ENCODE measurements at places on chromosomes 1 and 21.

GRCh38 chr21:36126208-36126565 lies 8.7 kb upstream of the CBR3 start:
- DNase-seq, result no peak

DNA sequence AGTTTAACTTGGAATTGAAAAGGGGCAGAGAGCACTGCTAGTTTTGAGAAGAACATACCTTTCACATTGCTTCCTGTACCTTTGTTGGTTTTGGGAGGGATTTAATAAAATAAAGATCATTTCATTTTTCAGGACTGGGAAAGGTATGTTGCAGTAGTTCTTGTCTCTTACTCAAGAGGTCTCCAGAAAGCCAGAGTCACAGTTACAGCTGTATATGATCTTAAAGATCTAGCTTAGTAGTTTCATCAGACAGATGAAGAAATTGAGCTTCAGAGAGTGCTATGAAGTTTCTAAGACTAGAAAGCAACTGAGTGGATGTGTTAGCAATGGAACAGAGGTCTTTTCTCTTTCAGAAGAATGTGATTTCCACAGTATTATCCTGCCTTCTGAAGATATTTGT lies 1.0 kb downstream of the OR10K2 start:
- no peak for DNase-seq

DNA sequence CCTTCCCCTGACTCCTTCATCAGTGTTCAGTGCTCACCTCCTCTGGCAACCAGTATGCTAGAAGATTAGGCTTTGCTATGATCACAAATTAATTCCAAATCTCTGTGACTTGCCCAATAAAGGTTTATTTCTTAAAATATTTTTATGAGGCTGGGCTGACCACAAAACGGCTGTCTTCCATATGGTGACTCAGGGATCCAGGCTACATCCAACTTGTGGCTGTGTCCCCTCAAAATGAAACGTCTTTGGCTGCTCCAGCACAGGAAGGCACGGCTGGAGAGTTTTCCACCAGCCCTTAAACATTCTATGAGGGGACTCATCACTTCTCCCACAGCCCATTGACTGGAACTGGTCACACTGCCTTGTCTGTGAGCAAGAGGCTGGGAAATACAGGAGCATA lies 131.5 kb downstream of the HUNK start:
- DNase-seq, result no peak

DNA sequence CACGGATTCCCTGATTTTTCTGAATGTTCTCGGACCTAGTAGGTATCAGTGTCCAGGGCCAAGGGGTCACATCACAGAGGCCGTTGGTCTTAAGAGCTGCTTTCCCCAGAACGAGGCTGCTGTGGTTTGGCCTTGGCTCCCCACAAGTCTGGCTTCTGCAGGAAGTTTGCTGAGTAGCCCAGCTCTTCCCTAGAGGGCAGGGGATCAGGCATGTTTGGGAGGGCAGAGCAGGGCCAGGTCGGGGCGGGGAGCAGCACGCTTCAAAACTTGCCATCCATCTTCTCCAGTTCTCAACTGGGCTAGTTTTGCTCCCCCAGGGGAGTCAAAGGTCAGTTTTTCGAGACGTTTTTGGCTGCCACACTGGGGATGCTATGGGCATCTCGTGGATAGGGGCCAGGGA lies 37.0 kb downstream of the MAN1C1 start:
- no peak for DNase-seq

- no peak for DNase-seq
Measured at GRCh38 chr1:980602-981395, 1.1 kb downstream of the PERM1 start.

DNA sequence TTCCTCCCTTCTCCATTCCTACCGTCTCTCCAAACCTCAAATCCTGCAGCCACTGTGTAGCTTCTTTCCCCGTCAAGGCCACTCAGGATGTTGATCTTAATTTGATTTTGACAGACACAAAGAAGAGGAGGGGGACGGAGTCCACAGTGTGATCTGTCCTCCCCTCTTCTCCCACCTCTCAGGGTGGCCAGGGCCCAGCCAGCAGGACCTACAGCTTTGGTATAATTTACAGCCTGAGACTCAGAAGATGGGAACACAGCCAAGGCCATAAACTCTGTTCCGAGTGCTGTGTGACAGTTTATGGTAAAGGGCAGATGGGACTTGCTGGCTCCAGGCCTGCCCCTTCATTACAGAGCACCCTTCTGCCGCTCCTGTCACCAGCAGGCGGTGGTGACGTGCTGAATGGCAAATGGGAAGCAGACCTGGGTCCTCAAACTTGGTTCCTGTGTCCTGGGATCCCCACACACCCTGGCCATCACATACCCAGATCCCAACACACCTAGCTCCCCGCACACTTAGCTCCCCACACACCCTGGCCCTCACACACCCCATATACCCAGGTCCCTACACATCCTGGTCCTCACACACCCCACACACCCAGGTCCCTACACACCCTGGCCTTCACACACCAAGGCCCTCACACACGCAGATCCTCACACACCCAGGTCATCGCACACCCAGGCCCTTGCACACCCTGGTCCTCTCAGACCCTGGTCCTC lies 71.6 kb downstream of the CD2 start:
- DNase-seq, result no peak

- no peak for DNase-seq
Measured at GRCh38 chr1:247357781-247358211, 26.1 kb upstream of the ZNF496 start.

Data from stimulated activated naive CD4-positive, alpha-beta T cell (primary cell).